Fibroblast of the aortic adventitia (primary cell): ENCODE measurements at places on chromosomes 5 and 9. TPM values are rescaled to one million over a fixed set of nuclear protein-coding genes. Genes with fewer than 3 reads are reported as not detected.

GRCh38 chr5:133962131-133962530 is 6.3 kb downstream of the C5orf15 start:
- no peak for DNase-seq

The PDLIM4 gene
- 37.3 and 41.8 TPM in 2 replicates for total RNA-seq

GRCh38 chr9:128494746-128495129 is 9.8 kb upstream of the GLE1 start:
- DNase-seq = no peak

GRCh38 chr5:39599721-39600431 is 175.1 kb upstream of the DAB2 start:
- DNase-seq = peak; percentile 71

DNA sequence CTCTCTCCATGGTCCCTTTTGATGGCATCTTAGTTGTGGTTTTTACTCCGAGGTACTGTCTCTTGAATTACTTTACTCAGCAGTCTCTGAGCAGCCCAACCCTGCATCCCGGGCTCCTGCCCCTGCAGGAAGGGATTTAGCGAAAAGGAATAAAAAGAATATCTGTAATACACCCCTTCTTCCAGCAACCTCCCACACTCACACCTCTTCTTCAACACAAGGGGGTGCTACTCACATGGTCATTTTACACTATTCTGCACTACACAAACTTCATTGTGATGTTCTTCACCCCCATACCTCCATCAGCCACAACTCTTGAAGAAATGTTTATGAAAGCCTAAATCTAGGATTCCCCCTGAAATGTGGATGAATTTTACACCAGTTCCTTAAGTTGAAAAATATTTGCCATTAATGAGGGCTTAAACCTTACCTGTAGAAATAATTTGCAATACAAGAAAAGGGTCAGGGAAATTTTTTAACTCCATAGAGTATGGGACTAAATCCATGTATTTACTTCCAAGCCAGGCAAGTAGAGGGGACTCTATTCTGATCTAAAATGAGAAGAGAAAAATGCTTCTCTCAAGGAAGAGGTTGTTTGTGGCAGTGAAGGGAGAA is 26.0 kb downstream of the TPD52L3 start:
- peak; percentile 89 for DNase-seq

DNA sequence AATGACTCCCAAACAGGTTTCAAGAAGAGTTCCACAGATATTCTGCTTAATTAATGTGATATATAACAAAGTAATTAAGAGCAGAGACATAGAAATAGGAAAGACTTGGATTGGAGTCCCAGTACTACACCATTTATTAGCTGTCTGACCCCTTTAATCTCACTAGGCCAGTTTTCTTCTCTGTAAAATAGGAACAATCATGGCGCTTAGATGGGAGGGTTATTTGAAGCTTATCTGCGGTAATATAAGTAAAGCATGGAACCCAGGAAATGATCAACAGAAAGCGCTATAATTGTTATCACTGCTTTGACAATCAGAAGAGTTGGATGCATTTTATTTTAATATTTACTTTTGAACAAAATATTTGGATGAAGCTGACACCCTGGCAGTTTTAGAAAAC is 71.3 kb upstream of the IFNE start:
- no peak for DNase-seq

The RPL7A gene
- 2,301 and 2,411 TPM in 2 replicates for total RNA-seq

- DNase-seq = no peak
These were observed 149.4 kb downstream of the CWC27 start for GRCh38 chr5:64918083-64918482.

GRCh38 chr5:136133922-136134379 is 1.3 kb downstream of the SMAD5 start:
- no peak for DNase-seq

DNA sequence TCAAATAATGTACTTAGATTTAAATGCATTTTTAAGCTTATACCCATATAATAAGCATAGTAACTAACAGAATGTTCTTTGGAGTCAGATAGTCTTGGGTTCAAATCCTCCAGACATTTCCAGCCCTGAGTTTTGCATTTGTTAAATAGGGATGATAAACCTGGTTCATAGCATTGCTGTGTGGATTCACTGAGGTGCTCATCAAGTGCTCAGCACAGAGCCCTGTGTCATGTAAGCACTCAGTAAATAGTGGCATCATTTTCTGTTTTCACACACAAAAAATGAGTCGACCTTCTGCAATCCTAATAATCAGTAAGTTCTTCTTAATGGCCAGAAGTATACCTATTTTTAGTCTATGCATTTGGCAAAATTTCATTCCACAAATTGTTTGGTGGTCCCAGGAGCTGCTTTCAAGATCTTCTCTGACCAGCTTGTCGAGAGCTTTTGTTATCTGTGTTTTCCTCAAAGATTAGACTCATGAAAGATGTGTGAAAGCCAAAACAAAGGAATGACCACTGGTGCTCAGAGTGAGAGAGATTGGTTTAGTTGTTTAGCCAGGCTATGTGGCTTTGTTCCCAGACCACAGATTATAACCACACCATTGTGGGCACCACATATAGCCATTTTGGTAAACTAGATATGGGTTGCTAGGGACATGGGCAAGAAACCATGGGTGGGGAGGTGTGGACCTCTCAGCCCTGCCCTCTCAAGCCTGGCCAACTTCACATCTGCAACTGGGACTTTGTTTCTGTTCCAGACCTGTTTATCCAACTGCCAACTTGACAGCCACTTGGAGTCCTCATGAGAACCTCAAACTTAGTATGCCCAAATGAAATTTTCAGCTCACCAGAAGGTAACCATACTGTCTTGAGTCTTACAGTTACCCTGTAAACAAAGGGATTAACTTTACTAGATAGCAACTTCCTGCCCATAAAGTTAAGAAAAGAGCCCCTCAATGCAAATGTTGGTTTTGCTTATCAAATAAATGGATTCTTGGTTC is 45.0 kb downstream of the DOCK8 start:
- DNase-seq = no peak

GRCh38 chr9:94010980-94011533 is 55.9 kb upstream of the BARX1 start:
- peak; percentile 45 for DNase-seq

GRCh38 chr9:113582698-113583200 is 119.2 kb downstream of the RGS3 start:
- DNase-seq = no peak

DNA sequence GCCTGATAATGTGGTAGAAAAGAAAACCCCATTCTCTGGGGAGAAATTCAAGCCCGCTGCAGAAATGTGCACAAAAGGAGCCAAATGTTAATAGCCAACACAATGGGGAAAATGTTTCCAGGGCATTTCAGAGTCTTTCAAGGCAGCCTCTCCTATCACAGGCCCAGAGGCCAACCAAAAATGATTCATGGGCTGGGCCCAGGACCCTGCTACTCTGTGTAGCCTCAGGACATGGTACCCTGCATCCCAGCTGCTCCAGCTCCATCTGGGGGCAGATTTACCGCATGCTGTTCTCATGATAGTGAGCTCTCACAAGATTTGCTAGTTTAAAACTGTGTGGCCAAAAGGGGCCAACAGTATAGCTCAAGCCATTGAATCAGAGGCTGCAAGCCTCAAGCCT is 41.1 kb downstream of the RAPGEF6 start:
- peak; percentile 64 for DNase-seq

GRCh38 chr9:131697097-131697496 is 42.8 kb downstream of the RAPGEF1 start:
- DNase-seq = peak; percentile 34

The HRH2 gene
- under 0.01 TPM in 1 of 2 replicates, not detected in the other for total RNA-seq

The SLC34A3 gene
- not detected in 2 replicates for total RNA-seq

- no peak for DNase-seq
These were observed 184.0 kb upstream of the IL12B start for GRCh38 chr5:159514229-159514810.

- peak; percentile 96 for DNase-seq
These were observed 149.5 kb downstream of the FANCC start for GRCh38 chr9:95167998-95168397.

The SPINK13 gene
- not detected in 2 replicates for total RNA-seq

The FYB1 gene
- total RNA-seq = 0.08 and 0.54 TPM in 2 replicates

GRCh38 chr9:118230329-118230728 is 526.1 kb downstream of the TLR4 start:
- DNase-seq = no peak

GRCh38 chr9:121373011-121373729 is 3.1 kb upstream of the STOM start:
- DNase-seq = peak; percentile 81

The SLC45A2 gene
- total RNA-seq = 0.09 TPM in 1 of 2 replicates, not detected in the other

The PDLIM7 gene
- total RNA-seq = 13.7 and 91.4 TPM in 2 replicates

The SLC27A6 gene
- total RNA-seq = not detected in 2 replicates

GRCh38 chr5:117645400-117645799 is 1070.8 kb upstream of the SEMA6A start:
- DNase-seq = no peak

The IL13 gene
- total RNA-seq = not detected in 2 replicates

The CD74 gene
- 0.41 and 1.1 TPM in 2 replicates for total RNA-seq

GRCh38 chr5:79518718-79519117 is 4.8 kb upstream of the HOMER1 start:
- no peak for DNase-seq

GRCh38 chr9:74496406-74496805 is 729 bp upstream of the RORB start:
- no peak for DNase-seq

GRCh38 chr5:142671266-142671665 is 14.6 kb downstream of the FGF1 start:
- no peak for DNase-seq

DNA sequence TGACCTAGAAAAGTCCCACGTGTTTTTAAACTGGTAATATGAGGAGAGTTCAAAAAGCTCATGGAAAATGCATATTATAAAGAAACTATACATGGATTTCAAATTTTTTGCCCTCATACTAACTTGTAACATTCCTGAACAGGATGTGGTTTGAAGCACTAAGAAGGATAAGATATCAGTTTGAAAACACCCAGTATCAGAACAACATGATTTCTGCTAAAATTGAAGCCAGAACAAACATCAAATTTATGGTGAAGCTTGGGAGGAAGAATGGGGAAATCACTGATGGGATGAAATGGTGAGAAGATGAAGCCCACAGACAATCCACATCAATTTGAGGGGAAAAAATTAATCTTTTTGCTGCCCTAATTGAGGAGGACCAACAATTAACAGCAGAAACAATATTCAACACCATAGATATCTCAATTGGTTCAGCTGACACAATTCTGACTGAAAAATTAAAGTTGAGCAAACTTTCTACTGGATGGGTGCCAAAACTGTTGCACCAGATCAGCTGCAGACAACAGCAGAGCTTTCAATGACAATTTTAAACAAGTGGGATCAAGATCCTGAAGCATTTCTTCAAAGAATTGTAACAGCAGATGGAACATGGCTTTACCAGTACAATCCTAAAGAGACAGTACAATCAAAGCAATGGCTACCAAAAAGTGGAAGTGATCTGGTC is 113.2 kb upstream of the SNX2 start:
- DNase-seq = peak; percentile 71

DNA sequence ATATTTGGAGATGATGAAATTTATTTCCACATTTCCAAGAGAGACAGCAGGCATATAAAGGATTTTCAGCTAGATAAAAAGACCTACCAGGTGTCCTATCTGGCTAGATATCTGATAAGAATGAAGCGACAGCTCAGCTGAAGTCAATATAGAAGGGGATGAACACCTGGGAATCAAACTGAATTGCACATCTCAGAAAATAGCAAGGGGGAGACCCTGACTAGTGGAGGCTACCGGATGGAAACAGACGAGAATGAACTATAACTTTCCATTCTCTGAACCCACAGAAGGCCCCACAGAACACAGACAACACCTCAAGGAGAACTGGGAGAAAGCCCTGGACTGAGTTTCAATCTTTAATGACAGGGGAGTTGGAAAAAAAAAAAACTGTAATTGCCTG is 51.1 kb downstream of the CPLANE1 start:
- DNase-seq = no peak

The DMRT3 gene
- not detected in 2 replicates for total RNA-seq

- DNase-seq = peak; percentile 20
These were observed 244.5 kb downstream of the NR2F1-AS1 start for GRCh38 chr5:93336330-93337110.

DNA sequence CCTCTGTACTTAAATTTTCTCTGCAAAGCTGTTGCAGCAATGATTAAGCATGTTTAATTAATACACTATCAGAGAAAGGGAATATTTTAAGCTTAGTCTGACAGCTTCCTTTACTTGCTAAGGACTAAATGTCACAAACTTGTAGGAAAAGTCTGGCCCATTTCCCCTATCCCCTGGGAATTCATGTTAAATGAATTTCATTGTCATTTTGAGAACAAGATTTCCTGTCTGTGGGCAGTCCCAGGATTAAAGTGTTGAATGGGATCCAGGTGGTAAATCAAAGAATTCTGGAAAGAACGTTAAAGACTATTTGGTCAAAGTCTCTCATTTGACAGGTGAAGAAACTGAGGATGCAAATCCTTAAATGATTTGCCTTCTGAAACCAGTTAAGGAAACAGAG is 214.8 kb downstream of the MPDZ start:
- DNase-seq = no peak

- peak; percentile 6 for DNase-seq
These were observed 152.7 kb upstream of the ADAMTS16 start for GRCh38 chr5:4987431-4987830.

The ITGA2 gene
- 9.1 and 171 TPM in 2 replicates for total RNA-seq

- DNase-seq = no peak
These were observed 17.4 kb downstream of the CNTFR start for GRCh38 chr9:34572092-34572491.

DNA sequence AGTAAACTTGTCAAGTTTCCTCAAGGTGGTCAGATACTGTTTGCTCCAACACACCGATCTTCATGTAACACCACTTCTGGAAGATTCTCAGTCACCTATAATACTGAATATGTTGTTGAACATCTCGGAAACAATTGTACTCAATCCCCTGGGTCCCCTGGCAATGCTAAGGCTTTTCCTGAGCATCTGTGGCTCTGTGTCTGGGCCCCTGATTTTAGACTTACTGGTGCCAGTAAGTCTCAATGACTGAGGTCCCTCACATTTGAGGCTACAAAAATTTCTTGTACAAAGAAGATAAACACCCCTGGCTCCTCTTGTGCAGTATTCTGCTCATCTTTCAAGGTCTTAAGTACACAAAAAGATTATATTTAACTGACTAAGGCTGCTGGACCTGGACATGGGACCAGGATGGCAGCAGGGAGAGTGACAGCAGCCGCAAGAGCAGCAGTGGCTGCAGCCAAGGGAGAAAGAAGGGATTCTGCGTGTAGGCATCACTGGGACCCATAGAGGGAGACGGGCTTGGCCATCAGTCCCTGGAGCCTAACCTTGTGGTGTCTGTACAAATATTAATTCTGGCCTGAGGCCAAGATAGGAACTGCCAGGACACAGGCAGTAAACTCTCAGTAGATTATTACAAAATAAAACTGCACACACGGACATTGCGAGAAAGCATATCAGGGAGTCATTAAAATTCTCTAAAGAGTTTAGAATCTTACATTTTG is 49.0 kb upstream of the TNPO1 start:
- no peak for DNase-seq

The UAP1L1 gene
- total RNA-seq = 12.7 and 17.7 TPM in 2 replicates

GRCh38 chr5:584216-584615 is 27.9 kb upstream of the CEP72 start:
- DNase-seq = no peak

The RNF183 gene
- total RNA-seq = not detected in 2 replicates
